HCEC 1CT (cell line): ENCODE measurements at places on chromosomes 7 and 10.
A peak's percentile ranks its signal among the peaks of the same experiment; 100 is the strongest.

GRCh38 chr10:84997870-84998269 lies 669.5 kb downstream of the CCSER2 start:
- DNase-seq, result no peak

GRCh38 chr7:148828965-148829364 lies 55.1 kb downstream of the EZH2 start:
- no peak for DNase-seq

- DNase-seq, result peak; percentile 77
Observed at GRCh38 chr10:77357611-77358310, 279.8 kb downstream of the KCNMA1 start.

GRCh38 chr7:111734954-111735660 lies 172.8 kb upstream of the IMMP2L start:
- no peak for DNase-seq

DNA sequence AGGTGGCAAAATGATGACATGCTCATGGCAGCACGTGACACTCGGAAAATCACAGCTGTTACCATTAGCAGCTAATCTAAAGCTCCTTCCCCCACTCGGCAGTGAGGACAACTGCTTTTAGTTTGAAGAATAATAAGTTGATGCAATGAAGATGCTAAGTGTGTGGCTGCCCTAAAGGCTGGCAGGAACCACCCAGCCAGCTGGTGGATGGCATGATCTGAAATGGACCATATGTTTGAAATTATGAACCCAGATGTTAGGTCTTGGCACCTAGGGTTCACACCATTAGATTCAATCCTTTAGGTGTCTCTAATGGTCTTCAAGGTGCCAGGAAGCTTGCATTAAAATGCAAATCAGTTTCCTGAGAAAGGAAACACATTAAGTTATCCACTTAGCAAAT lies 230.1 kb downstream of the WDR11 start:
- DNase-seq, result no peak
